ENCODE measurements at places on chromosomes 3 and 15. TPM values are rescaled to one million over a fixed set of nuclear protein-coding genes. Genes with fewer than 3 reads are reported as not detected.

TMEM158 gene
- total RNA-seq = 24.4 TPM

DNA sequence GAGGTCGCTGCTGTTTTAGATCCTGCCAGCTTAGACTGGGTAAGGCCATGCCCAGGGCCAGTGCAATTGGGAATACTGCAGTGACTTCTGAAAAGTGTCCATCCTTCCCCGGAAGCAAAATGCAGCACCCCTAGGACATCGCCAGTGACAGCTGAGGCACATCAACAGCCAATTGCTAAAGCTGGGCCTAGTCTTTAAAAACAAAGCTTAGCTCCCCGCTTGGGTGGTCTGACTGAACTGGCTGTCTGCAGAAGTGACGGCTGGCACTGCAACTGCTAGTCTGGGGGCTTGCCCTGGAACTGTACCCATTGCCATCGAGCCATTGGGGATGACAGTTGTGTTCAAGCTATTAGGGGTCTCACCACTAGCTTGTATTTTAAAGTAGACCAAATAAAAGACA lies 4.3 kb downstream of the LYSMD4 start:
- no peaks in the 10 kb centered on the region for H3K27me3 ChIP-seq
- no peak overlapping the region for H3K27ac ChIP-seq
- H3K4me1 ChIP-seq = peaks cover 12% of the 10 kb centered on the region
- no peaks in the 10 kb centered on the region for H3K36me3 ChIP-seq

DNA sequence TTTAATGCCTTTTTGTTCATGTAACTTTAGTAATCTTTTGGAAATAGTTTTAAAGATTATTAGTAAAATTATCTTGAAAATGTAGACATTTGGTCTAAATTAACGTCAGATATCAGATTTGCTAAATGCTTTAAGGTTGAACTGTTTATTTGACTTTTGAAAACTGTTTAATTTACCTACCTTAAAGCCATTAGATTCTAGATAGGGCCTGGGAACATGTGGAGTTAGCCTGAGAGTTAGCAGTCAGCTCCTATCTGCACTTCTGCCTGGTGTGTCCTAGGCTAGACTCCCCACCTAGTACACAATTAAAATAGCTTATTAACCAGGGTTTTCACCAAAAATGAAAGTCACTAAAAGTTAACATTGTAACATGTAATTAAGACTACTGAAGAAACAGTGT lies 53.7 kb upstream of the CFAP20DC start:
- peaks cover 12% of the 10 kb centered on the region for H3K4me1 ChIP-seq
- H3K27me3 ChIP-seq = no peaks in the 10 kb centered on the region

TRPM1 gene
- not detected for total RNA-seq

PPP2R3A gene
- 21.0 TPM for total RNA-seq

DNA sequence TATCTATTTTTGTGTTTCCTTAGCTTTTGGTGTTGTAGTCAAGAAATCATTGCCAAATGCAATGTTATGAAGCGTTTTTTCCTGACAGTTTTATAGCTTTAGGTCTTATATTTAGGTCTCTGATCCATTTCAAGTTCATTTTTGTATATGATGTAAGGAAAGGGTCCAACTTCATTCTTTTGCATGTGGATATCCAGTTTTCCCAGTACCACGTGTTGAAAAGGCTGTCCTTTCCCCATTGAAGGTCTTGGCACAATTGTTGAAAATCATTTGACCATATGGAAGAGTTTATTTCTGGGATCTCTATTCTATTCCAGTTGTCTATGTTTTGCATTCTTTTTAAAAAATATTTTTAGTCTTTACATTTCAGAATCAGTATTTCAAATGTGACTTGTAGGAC lies 14.6 kb upstream of the SNRPN start:
- H3K4me1 ChIP-seq = no peaks in the 10 kb centered on the region
- no peaks in the 10 kb centered on the region for H3K27me3 ChIP-seq
- H3K4me3 ChIP-seq = no peak overlapping the region
- H3K27ac ChIP-seq = no peak overlapping the region
- DNase-seq = no peak

SLC9C1 gene
- not detected for total RNA-seq

LRRC3B gene
- total RNA-seq = not detected

- no peak overlapping the region for H3K27ac ChIP-seq
- no peak overlapping the region for H3K4me3 ChIP-seq
- no peaks in the 10 kb centered on the region for H3K36me3 ChIP-seq
- H3K4me1 ChIP-seq = no peaks in the 10 kb centered on the region
Observed at GRCh38 chr3:18222686-18223085, 202.5 kb downstream of the SATB1 start.

GRCh38 chr15:92451225-92451825 lies 57.6 kb downstream of the ST8SIA2 start:
- H3K4me3 ChIP-seq = no peak overlapping the region
- H3K4me1 ChIP-seq = peaks cover 10% of the 10 kb centered on the region
- no peaks in the 10 kb centered on the region for H3K27me3 ChIP-seq
- no peaks in the 10 kb centered on the region for H3K36me3 ChIP-seq
- no peak overlapping the region for H3K27ac ChIP-seq

SCN11A gene
- total RNA-seq = not detected

DNA sequence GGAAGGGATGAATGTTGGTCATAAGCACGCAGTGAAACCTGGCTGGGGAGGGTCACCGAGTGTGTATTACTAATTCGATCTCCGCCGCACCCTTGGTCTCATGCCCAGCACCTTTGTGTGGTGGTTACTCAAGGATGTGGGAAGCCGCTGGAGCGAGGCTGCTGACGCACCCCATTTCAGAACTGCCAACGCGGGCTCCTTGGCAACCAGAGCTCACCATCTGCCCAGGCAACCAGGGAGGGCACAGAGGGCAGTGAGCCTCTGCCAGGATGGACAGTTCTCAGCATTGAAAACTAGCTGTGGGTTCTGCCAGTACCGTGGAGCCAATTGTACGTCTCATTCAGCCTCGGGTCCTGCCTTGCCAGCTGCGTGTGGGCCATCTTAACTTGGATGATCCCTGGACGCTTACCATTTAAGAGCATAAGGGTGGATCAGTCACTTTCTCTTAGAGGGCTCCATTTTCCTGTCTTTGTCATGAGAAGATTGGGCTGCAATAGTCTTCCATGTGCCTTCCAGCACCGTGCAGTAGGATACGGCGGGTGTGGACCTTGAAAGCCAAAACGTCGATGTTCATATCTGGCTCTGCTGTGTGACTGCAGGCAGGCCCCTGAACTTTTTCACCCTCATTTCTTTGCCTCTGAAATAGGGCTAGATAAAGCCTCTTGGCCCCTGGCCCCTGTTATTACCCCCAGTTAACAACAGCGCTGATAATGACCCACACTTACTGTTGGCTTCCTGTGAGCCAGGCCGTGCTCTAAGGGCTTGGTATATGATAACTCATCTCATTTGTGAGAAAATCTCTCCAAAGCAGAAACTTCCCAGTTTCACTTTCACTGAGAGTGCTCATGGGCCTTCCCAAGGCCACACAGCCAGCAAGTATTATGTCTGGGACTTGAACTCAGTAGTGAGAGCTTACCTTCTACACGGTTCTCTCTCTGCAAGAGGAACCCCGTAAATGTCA lies 238.8 kb downstream of the OPA1 start:
- no peaks in the 10 kb centered on the region for H3K36me3 ChIP-seq
- no peaks in the 10 kb centered on the region for H3K4me1 ChIP-seq
- no peak overlapping the region for H3K27ac ChIP-seq
- H3K27me3 ChIP-seq = peaks cover 24% of the 10 kb centered on the region
- no peak for DNase-seq

GRCh38 chr3:125236331-125236903 lies 23.9 kb upstream of the SLC12A8 start:
- peak; percentile 25 for DNase-seq
- H3K36me3 ChIP-seq = peaks cover 10% of the 10 kb centered on the region
- H3K4me1 ChIP-seq = peaks cover 29% of the 10 kb centered on the region
- peak overlapping the region; percentile 16 for H3K27ac ChIP-seq
- H3K27me3 ChIP-seq = no peaks in the 10 kb centered on the region

DNA sequence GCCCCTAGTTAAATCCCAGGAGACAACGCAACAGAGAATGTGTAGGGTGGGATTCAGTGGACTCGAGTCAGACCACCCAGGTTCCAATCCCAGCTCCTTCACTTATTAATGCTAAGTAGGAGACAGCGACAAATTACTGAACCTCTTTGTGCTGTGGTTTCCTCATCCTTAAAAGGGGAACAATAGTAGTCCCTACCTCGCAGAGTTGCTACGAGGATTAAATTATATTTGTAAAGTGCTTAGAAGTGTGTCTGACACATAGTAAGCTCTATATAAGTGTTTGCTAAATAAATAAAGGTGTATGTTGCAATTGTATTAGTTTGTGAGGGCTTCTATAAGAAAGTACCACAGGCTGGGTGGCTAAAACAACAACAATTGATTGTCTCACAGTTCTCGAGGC lies 58.0 kb upstream of the PPARG start:
- no peak overlapping the region for H3K4me3 ChIP-seq
- H3K27me3 ChIP-seq = peaks cover 73% of the 10 kb centered on the region
- H3K27ac ChIP-seq = no peak overlapping the region
- no peak for DNase-seq
- H3K4me1 ChIP-seq = peaks cover 6% of the 10 kb centered on the region

SGO1 gene
- 1.0 TPM for total RNA-seq

DNA sequence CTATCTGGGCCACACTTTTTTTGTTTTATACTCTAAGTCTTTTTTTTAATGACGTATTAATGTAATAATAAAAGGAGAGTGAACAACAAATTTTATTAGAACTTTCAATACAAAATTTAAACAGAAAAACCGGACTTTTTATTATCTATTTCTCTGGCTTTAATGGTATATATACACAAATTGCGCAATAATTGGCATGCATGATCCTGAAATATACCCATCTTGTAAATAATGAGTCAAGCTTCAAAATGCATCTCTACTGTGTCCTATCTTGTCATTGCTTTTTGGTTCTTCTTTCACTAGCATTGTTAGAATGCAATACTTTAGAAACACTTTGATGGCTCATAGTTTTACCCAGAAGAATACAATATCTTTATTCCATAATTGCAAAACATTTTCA lies 963.6 kb downstream of the CADM2 start:
- H3K36me3 ChIP-seq = no peaks in the 10 kb centered on the region
- no peak overlapping the region for H3K4me3 ChIP-seq
- no peaks in the 10 kb centered on the region for H3K4me1 ChIP-seq

GRCh38 chr3:152232679-152233078 lies 36.0 kb upstream of the MBNL1 start:
- H3K4me3 ChIP-seq = no peak overlapping the region
- peaks cover 13% of the 10 kb centered on the region for H3K4me1 ChIP-seq
- H3K27me3 ChIP-seq = no peaks in the 10 kb centered on the region
- no peak for DNase-seq
- H3K27ac ChIP-seq = no peak overlapping the region

- DNase-seq = peak; percentile 77
- no peak overlapping the region for H3K4me3 ChIP-seq
- peak overlapping the region; percentile 49 for H3K27ac ChIP-seq
- H3K27me3 ChIP-seq = no peaks in the 10 kb centered on the region
- no peaks in the 10 kb centered on the region for H3K36me3 ChIP-seq
- peaks cover 18% of the 10 kb centered on the region for H3K4me1 ChIP-seq
Observed at GRCh38 chr15:101807345-101807945, 4.1 kb downstream of the OR4F6 start.

ST8SIA2 gene
- not detected for total RNA-seq

DNA sequence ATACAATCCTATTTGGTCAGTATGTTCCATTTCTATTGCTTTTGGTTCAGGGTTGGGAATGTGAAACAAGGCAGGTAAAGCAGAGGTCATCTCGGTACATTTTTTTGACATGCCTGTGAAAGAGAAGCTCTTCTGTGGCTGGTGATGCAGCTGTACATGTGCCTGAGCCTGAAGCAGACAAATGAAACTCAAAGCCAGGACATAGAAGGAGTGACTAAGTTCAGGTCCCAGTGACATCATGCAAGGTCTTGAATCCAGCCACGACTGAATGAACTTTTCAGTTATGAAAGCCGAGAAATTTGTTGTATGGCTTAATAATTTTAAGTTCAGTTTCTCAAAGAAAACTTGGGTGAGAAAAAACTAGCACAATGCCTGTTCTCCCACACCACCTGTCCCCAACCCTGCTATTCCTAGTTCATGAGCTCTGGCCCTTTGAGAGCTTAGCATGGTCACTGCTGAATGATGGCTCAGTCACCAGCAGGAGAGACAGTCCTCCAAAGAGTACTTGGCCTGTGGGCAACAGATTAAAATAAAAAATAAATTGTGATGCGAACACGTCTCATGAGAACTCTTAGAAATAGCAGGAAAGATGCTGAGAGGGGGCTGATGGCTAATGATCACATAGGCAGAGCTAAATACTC lies 600.2 kb upstream of the GRM7 start:
- no peaks in the 10 kb centered on the region for H3K4me1 ChIP-seq
- H3K27ac ChIP-seq = no peak overlapping the region
- H3K4me3 ChIP-seq = no peak overlapping the region
- DNase-seq = no peak

- no peaks in the 10 kb centered on the region for H3K36me3 ChIP-seq
- no peak overlapping the region for H3K27ac ChIP-seq
- no peaks in the 10 kb centered on the region for H3K4me1 ChIP-seq
- no peaks in the 10 kb centered on the region for H3K27me3 ChIP-seq
Observed at GRCh38 chr3:18529631-18530030, 104.5 kb upstream of the SATB1 start.

ARHGEF3 gene
- 3.0 TPM for total RNA-seq

DNA sequence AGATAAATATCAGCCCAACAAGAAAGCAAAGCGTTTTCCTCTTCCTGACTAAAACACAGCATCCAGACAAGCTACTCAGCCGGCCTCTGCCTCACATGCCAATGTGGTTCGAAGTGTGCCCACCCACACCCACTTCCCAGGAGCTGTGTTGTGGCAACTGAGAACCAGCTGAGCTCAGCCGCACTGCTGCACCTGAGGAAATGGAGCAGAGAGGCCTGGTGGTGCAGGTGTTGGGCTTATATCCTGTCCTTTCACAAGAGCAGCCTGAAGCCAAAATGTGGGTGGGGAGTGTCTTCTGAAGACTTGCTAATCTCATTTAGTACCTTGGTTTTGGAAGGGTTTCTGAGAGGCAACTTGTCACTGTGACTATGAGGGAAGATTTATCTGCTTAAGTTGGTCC lies 23.0 kb upstream of the RETNLB start:
- H3K27me3 ChIP-seq = no peaks in the 10 kb centered on the region
- no peak overlapping the region for H3K27ac ChIP-seq
- H3K4me1 ChIP-seq = no peaks in the 10 kb centered on the region
- no peak for DNase-seq
- H3K4me3 ChIP-seq = no peak overlapping the region
- no peaks in the 10 kb centered on the region for H3K36me3 ChIP-seq

DNA sequence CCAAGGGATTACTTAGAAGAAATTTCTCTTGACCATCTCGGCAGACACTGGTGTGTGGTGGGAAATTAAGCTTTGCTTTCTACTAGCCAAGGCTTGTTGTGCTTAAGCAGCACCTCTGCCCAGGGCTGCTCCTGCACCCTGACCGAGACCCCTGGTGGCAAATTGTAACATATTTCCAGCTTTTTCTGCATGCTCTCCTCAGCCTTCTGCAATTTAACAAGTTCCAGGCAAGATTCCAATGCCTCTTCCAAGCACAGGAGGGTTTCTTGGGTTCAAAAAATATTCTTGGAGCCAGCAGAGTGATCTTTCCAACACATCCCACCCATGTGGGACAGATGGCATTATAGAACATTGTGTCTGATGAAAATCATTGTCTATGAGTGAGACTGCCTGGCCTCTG lies 210.5 kb downstream of the CLSTN2 start:
- no peak overlapping the region for H3K4me3 ChIP-seq
- no peak for DNase-seq
- no peaks in the 10 kb centered on the region for H3K4me1 ChIP-seq
- H3K27me3 ChIP-seq = no peaks in the 10 kb centered on the region

- no peaks in the 10 kb centered on the region for H3K27me3 ChIP-seq
- no peak overlapping the region for H3K4me3 ChIP-seq
- H3K27ac ChIP-seq = no peak overlapping the region
- peaks cover 59% of the 10 kb centered on the region for H3K36me3 ChIP-seq
- no peaks in the 10 kb centered on the region for H3K4me1 ChIP-seq
Observed at GRCh38 chr3:155154255-155154654, 74.1 kb downstream of the MME start.

Measured in GM23248 (cell line).